CD4-positive, alpha-beta T cell treated with Interferon gamma for 1 hour (primary cell): ENCODE measurements at places on chromosomes 13 and 19.

DNA sequence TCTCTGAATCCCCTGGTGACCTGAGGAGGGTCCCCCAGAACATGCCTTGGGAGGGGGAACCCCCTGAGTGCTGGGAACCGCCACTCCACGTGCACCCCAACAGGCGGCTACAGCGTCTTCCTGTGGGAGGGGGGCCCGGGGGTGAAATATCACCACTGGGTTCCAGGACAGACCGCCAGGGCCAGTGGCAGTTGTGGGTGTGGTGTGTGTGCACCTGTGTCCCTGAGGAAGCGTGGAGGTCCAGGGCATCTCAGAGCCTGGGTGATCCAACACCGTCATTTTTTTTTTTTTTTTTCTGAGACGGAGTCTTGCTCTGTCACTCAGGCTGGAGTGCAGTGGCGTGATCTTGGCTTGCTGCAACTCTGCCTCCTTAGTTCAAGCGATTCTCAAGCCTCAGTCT lies 4.2 kb downstream of the ADGRE5 start:
- DNase-seq = peak; percentile 64

DNA sequence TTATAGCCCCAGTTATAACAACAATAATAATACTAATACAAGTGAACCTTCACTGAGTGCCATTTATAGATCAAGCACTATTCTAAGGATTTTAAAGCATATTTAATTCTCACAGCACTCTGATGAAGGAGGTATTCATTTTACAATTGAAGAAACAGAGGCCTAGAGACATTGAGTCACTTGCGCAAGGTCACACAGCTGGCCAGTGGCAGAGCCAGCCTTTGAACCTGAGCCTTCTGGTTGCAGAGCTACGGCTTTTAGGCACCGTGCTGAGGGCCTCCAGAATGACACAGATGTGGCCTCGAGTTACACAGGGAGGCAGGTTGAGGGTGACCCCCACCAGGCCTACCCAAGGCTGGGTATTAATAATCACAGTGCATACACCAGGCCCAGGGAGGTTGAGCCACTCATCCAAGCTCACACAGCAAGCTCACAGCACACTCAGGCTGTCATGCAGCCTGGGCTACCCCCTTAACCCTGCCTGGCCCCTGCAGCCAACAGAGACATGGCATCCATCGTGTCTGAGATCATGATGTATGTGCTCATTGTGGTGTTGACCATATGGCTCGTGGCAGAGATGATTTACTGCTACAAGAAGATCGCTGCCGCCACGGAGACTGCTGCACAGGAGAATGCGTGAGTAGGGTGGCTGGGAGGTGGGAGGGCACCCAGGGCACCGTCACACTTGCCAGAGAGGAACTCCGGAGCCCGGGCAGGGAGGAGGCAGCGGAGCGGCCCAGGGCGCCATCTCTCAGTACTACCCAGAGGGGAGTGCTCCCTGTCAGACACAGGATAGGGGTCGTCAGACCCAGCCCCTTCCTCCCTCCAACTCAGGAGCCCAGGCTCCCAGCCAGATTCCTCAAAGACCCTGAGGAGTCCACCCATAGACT lies 2.7 kb upstream of the HPN start:
- DNase-seq = peak; percentile 12

DNA sequence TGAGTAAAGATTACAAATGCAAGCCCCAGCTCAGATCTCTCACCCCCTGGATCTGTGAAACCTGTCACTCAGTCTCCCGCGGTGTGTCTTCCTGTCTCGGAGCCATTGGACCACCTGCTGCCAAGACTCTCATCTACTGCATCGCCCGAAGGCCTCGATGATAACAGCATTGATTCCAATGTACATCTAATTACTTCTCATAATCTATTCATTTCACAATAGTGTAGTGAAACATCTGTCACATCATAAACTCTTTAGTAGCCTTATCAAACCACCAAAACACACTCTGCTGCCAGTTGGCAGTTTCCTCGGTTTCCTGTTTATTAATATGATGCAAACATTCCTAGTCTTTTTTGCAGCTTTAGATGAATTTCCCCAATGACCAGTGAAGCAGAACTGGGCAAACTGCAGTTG lies 220.3 kb downstream of the POU4F1 start:
- DNase-seq = no peak

DNA sequence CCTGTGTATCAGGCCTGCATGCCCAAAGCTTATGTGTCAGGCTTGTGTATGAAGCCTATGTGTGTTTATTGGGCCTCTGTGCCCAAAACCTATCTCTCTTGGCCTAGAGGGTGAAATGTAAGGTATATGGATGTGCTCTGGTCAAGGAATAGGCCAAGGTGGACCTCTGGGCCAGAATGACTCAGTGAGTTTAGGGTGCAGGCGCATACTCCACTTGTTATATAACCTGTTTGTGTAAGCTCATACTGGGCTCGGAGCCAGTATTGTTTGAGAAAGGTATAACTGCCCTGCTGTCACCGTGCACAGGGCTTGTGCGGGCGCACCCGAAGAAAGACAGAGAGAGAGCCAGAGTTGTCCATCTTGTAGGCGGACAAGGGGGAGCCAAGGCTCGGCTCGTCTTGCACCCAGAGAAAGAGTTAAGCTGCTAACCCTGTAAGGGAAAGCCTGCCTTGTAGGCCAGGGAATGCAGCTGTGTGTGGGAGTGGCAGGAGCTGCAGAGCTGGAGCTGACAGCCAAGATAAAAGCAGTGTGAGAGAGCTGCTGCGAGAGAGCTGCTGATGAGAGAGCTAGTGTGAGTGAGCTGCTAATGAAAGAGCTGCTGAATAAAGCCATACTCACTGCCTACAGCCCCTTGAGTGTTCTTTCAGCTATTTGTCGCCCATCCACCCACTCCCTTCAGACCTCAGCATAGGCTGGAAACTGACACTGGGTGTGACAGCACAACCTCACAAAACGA lies 43.4 kb upstream of the N4BP2L1 start:
- DNase-seq = no peak

DNA sequence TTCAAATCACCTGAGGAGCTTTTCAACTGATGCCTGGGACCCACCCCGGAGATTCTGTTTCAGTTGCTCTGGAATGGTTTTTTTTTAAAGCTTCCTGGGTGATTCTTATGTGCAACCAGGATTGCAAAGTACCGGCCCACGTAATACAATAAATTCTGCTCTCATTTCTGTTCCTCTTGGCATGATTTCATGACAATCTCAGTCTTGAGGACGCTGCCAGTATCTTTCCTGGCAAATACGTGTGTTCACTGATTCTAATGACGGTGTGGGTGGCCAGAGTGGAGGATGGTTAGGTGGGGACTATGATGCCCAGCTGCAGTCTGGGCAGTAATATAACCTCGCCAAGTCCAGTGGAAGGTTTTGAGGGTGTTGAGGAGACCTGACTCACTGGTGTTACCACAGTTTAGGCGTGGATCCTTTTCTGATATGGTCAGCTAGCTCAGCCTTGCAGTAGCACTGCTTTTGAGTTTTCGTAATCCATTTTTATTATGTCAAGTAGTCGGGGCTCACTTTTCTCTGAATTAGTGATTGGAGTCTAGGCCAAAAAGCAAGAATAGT lies 49.4 kb downstream of the FAM124A start:
- no peak for DNase-seq

- DNase-seq = no peak
Observed at GRCh38 chr13:53854321-53854720, 825.7 kb downstream of the OLFM4 start.

- peak; percentile 4 for DNase-seq
Observed at GRCh38 chr13:27523346-27524073, 73.1 kb upstream of the MTIF3 start.

DNA sequence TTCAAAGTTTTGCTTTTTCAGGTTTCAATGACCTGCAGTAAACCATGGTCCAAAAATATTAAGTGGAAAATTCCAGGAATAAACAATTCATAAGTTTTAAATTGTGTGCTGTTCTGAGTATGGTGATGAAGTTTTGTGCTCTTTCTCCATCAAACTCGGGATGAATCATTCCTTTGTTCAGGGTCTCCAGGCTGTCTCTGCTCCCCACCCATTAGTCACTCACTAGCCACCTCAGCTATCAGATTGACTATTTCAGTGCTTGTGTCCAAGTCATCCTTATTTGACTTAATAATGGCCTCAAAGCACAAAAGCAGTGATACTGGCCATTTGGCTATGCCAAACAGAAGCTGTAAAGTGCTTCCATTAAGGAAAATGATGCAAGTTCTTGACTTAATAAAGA lies 1140.4 kb downstream of the EFNB2 start:
- no peak for DNase-seq

- no peak for DNase-seq
Observed at GRCh38 chr13:98664924-98665637, 87.4 kb downstream of the SLC15A1 start.

DNA sequence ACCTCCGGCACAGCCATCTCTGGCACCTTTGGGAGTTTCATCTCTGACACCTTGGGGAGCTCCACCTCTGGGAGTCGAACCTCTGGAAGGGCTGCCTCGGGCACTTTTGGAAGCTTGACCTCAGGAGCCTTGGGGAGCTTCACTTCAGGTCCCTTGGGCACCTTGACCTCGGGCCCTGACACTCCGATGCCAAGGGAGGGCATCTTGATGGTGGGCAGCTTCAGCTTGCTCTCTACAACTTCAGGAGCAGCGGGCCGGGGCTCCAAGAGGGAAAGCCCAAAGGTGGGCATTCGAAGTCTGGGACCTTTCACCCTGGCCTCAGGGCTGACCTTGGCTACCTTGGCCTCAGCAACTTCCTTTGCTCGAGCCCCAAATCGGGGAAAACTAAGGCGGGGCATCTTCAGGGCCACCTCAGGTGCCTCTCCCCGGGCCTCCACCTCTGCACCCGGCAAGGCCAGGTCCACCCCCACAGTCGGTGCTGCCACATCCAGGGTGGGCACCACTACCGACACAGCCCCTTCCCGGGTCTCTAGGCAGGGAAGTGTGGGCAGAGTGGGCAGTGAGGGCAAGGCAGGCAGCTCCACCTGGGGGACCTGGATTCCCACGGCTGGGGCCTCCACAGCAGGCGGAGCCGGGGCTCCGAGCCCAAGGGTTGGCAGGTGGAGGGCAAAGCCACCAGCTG lies 7.0 kb upstream of the HIPK4 start:
- no peak for DNase-seq

GRCh38 chr13:50382511-50382910 lies 367.3 kb downstream of the KCNRG start:
- no peak for DNase-seq

GRCh38 chr19:23321953-23322549 lies 71.9 kb upstream of the ZNF724 start:
- no peak for DNase-seq

GRCh38 chr19:45772130-45772840 lies 3.2 kb upstream of the SIX5 start:
- DNase-seq = no peak

DNA sequence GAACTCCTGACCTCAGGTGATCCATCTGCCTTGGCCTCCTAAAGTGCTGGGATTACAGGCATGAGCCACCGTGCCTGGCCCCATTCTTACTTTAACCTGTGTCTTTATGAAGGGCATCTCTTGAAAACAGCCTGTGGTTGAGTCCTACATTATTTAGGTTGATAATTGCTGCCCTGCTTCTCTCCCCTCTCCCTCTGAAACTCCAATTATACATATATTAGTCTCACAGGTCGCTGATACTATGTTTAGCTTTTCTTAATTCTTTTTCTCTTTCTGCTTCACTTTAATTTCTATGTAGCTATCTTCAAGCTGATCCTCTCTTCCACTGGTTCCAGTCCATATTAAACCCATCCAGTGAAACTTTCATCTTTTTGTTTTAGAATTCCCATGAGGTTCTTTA lies 75.1 kb downstream of the SLC6A16 start:
- DNase-seq = no peak

DNA sequence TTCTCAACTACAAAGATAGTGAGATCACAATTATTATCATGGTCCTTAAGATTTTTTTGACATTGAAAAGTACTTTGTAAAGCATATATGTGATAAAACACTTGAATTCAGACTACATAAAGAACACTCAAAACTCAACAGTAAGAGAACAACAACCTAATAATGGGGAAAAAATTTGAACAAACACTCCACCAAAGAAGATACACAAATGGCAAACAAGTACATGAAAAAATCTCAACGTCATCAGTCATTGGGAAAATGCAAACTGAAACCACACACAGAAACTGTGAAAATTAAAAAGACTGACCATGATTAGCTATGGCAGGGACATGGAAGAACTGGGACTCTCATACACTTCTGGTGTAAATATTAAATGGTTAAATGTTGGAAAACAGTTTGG lies 70.9 kb downstream of the SPRYD7 start:
- no peak for DNase-seq

DNA sequence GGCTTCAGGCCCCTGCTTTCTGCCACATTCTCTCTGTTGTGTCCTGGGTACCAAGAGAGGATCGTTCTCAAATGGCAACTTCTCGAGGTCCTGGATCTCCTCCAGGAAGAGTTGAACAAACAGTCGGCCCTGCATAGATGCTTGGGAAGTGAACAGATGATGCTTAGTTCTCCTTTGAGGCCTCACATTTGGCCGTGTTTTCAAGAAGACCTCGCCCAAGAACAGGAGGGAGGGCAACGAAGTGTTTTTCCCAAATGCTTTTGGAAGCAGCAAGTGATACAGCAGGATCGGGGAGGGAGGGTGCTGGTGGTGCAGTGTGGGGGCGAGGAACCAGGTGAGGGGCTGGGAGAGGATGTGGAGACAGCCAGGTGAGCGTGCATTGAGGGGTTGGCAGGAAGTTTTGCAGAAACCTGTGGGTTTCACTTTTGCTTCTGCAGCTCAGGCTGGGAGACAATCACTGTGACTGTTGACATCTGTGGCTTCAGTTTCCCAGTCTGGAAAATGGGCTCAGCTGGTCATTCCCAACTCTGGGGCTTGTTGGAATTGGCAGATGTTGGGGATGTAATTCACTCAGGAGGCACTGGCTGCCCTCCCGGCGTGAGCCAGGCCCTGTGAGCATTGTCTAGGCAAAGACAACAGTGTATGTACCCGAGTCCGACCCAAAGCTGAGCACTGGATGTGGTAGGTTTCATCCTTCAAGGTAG lies 21.6 kb downstream of the MAST3 start:
- DNase-seq = peak; percentile 36

DNA sequence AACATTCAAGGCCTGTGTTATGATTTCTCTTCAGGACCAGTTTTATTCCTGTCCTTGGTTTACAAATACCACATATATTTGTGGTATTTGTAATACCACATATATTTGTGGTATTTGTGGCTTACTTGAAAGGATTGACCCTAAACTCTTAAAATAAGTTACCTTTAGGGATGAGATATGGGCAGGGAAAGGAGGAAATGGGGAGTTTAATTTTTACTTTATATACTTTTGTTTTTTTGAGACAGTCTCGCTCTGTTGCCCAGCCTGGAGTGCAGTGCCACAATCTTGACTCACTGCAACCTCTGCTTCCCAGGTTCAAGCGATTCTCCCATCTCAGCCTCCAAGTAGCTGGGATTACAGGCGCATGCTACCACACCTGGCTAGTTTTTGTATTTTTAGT lies 2.3 kb upstream of the TGDS start:
- DNase-seq = no peak

- DNase-seq = no peak
Observed at GRCh38 chr13:44263751-44264620, 109.6 kb upstream of the SERP2 start.
